Sciatic nerve (tissue), 2 donors: ENCODE measurements at places on chromosomes 1 and 21. TPM values are rescaled to one million over a fixed set of nuclear protein-coding genes. Genes with fewer than 3 reads are reported as not detected.

Gene S100A1
- 99.7 TPM for total RNA-seq

Gene PCAT6
- total RNA-seq = 1.2 TPM

Gene CLDN19
- total RNA-seq = 243 TPM

Gene FAM3B
- 0.80 TPM for total RNA-seq

Gene DYRK3
- 9.5 TPM for total RNA-seq

Gene RAB3B
- 0.22 TPM for total RNA-seq

Gene RIT1
- total RNA-seq = 38.8 TPM

Gene CELA2A
- total RNA-seq = 0.94 TPM

Gene WASF2
- 183 TPM for total RNA-seq

Gene ADORA1
- 1.8 TPM for total RNA-seq

Gene USH2A
- 0.04 TPM for total RNA-seq

Gene KLF17
- total RNA-seq = not detected

Gene NHLH1
- total RNA-seq = not detected

Gene MYCL
- 2.5 TPM for total RNA-seq

Gene SMIM1
- total RNA-seq = 9.2 TPM

Gene NGF
- total RNA-seq = 5.6 TPM

Gene DYNLT5
- total RNA-seq = 9.0 TPM

Gene OR2L2
- total RNA-seq = 0.53 TPM

Gene AXDND1
- 0.98 TPM for total RNA-seq

Gene CYP4A11
- 0.36 TPM for total RNA-seq

Gene OR2W3
- 6.3 TPM for total RNA-seq

Gene SIK1
- total RNA-seq = 59.9 TPM

Gene IGSF3
- 2.5 TPM for total RNA-seq

Gene CHI3L2
- 3.3 TPM for total RNA-seq

Gene ARMH1
- 3.9 TPM for total RNA-seq

Gene C1QA
- total RNA-seq = 109 TPM

Gene CLDN17
- total RNA-seq = not detected

Gene NT5C1A
- total RNA-seq = 1.4 TPM

Gene SYCP1
- total RNA-seq = not detected

Gene PLA2G2C
- total RNA-seq = 0.36 TPM

Gene MARCKSL1
- total RNA-seq = 126 TPM

Gene KLHL12
- total RNA-seq = 22.7 TPM

Gene KCNJ10
- 23.7 TPM for total RNA-seq

Gene PRDM16
- 31.3 TPM for total RNA-seq

Gene PIGM
- total RNA-seq = 5.9 TPM

Gene RIIAD1
- 1.1 TPM for total RNA-seq

Gene KIF26B
- total RNA-seq = 0.45 TPM

Gene RNU1-4
- total RNA-seq = 13,769 TPM

Gene LYSMD1
- total RNA-seq = 10.6 TPM

Gene DTL
- total RNA-seq = 0.71 TPM

Gene RNU5D-1
- not detected for total RNA-seq

Gene TTC39A
- total RNA-seq = 1.2 TPM
